ENCODE measurements at places on chromosomes 11 and 22.

GRCh38 chr11:68168694-68169093, 44.4 kb downstream of the KMT5B start:
- no peak for DNase-seq

DNA sequence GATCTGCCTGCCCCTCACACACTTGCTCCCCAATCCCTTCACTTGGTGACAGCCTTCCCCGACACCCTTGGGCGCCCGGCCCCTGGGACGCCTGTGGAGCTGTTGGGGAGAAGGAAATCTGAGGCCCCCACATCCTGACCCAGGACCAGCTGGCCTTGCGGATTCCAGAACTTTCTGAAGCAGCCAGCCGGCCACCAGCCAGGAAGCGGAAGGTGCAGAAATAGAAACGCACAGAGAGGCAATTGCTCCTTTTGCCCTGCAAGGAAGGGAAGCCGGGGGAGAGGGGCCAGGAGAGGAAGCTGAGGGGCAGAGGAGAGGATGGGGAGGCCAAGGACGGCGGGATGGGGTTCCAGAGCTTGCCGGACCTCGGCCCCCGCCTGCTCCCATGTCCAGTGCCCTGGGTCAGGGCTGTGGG, 66.7 kb upstream of the LINC01488 start:
- DNase-seq = no peak

GRCh38 chr22:34851918-34852662, 213.9 kb upstream of the ISX start:
- no peak for DNase-seq

GRCh38 chr11:101862391-101863233, 52.2 kb upstream of the CEP126 start:
- DNase-seq = no peak

DNA sequence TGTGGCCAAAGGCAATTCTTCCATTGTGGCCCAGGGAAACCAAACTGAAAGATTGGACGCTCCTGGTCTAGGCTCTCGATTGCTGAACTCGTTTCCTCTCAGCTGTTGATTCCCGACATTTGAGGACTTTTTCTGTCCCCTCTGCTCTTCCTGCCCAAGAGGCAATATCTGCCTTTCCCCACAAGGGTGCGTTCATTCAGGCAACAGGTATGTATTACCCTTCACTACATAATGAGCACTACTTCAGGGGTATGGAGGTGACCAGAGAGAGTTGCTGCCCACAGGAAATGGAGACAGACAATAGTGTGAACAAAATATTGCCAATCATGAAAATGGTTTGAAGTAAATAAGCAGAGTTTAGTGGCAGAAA, 8.2 kb downstream of the PTH start:
- no peak for DNase-seq

DNA sequence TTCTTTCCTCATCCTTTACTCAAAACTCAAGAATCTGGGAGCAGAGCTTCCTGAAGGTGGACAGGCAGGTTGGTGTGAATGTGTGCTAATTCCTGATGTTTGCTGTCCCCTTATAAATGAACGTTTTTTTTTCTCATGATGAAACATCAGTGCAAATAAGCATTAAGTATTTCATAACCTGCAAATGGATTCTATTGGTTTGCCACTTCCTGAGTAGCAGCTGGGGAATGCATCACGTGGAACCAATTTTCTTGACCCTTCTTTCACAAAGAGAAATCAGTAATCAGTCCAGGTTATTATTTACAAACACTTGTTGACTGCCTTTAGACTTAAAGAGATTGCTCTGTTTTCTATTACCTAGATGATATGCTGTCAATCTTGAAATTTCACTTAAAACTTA, 40.1 kb upstream of the SCN3B start:
- no peak for DNase-seq

GRCh38 chr11:108859510-108859909, 194.6 kb downstream of the DDX10 start:
- no peak for DNase-seq

DNA sequence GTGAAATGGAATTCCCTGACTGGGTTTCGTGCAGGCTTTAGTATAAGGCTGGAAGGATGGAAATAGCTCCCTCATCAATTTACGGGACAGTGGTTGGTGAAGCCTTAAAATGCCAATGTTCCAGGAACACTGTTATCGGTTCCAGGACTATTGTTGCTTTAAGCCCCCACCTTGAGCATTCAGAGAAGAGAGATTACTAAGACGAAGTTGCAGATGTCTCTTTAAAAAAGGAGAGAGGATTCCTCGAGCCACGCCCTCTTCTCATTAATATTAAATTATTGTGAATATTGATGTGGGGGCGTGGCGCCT, 195 bp upstream of the CREB3L1 start:
- no peak for DNase-seq

Measured in cerebellar nuclear complex (tissue), 1 donor.